ENCODE measurements at places on chromosomes 2 and 18.

- DNase-seq: no peak
Measured at GRCh38 chr2:140401056-140401455, 1620.9 kb upstream of the NXPH2 start.

GRCh38 chr18:31657823-31658669, 26.3 kb downstream of the B4GALT6 start:
- no peak for DNase-seq

GRCh38 chr2:72925328-72925943, 8.1 kb downstream of the EMX1 start:
- no peak for DNase-seq

- no peak for DNase-seq
Measured at GRCh38 chr2:144364944-144365738, 154.8 kb downstream of the ZEB2 start.

GRCh38 chr18:49123431-49123830, 172.7 kb upstream of the SMAD7 start:
- DNase-seq: no peak

DNA sequence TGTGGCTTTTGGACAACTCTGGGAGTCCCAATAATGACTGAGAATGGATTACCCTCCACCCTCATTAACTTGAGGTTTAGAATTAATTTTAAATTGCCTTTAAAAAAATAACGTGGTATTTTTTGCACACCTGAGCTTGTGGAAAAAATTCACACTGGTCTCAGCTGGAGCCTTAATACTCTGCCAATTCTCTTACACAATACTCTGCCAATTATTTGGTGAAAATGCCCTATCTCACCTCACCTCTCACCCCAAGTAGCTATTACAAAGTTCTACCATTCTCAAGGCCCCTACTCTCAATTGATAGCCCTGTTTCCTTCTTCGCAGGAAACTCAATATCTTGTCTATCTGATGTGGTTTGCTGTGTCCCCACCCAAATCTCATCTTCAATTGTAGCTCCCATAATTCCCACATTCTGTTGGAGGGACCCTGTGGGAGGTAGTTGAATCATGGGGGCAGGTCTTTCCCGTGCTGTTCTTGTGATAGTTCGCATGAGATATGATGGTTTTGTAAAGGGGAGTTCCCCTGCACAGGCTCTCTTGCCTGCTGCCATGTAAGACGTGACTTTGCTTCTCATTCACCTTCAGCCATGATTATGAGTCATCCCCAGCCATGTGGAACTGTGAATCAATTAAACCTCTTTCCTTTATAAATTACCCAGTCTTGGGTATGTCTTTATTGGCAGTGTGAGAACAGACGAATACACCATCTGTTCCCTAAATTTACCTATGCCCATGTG, 27.4 kb upstream of the C2orf69 start:
- DNase-seq: no peak

DNA sequence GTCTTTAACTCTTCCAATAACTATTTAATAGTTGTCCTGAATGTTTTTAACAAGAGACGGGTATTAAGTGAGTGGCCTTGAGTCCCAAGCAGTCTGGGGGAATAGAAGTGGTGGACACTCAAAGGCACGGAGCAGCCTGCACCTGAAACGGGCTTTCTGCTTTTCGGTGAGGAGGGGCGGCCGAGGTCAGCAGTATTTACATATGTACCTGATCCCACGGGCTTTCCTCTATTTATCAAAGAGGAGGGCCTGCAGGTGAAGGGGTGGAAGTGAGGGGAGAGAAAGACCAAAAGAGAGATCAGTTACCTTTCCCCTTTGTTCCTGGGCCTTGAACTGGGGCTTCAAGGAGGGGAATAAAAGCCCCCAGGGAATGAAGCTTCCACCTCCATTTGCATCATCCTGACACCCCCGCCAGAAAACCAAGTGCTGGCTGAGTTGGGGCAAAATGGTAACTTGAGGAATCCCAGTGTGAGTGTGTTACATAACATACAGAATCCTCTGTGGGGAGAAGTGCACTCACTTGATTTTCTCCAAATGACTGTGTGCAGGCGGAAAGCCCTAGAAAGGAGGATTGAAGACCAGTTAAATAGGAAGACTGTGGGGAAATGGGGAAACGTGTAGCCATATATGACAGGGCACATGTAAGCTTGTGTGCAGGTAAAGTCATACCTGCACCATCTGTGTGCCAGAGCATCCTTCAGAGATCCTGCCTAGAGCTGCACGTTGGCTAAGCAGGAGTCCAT, 12.4 kb downstream of the POU3F3 start:
- DNase-seq: no peak

DNA sequence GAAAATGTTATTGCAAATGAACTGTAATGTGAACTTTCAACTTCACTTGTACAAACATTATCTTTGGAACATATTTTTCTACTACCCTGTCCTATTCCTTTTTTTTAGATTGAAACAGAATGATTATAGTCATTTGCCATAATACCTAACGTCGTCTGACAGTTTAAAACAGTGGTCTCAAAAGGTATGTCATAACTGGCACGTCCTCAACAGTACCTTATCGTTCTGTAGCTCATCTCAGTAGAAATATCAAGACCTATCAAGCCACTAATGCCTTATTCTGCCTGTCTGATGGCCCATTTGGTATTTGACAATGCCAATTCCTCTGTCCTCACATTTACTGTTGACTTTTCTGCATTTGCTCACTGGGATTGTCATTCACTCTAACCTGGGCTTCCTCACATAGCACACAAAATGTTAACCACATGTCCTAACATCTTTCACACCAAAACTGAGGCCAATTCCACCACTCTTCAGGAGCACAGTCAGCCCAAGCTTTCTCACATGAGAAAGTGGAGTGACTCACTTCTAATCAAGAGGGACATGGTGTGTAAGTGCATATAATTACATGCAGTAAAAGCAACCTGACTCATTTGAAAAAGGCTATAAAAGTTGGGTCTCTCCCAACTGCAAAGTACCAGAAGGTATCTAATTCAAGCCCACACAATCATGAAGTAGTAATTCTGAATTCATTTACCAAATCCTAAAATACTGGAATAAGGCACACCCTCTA, 34.8 kb downstream of the DNER start:
- no peak for DNase-seq

DNA sequence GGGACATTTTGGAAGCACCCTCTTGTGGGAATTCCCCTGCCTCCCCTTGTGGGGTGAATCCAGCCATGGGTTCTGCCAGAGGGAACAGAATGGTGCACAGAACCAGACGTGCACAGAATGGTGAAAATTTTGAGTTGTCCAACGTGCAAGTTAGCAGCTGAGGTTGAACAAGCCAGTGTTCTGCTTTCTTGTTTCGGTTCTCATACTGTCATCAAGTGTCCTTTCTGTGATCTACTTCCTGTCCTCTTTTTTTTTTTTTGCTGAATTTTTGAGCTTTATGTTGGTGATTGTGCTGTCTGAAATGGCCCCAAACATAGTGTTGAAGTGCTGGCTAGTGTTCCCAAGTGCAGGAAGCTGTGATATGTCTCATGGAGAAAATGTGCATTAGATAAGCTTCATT, 21.5 kb upstream of the REEP1 start:
- DNase-seq: no peak

- DNase-seq: no peak
Measured at GRCh38 chr18:67672155-67672554, 155.6 kb upstream of the DSEL start.

DNA sequence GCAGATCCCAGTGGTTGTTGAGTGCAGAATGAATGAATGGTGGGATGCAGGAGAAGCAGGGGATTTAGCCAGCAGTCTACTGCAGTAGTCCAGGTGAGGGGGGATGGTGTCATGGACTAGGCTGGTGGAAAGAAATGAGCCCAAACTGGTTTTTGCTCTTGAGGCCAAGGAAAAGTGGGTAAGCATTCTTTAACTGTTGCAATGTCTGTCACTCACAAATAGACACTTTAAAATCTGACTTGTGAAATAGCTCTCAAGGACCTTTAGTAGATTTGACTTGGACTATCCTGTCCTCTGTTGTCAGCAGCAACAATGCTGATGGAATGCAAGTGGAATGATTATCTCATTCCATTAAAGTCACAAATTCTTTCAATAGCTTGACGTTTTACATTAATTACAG, 37.5 kb upstream of the STK17B start:
- no peak for DNase-seq

DNA sequence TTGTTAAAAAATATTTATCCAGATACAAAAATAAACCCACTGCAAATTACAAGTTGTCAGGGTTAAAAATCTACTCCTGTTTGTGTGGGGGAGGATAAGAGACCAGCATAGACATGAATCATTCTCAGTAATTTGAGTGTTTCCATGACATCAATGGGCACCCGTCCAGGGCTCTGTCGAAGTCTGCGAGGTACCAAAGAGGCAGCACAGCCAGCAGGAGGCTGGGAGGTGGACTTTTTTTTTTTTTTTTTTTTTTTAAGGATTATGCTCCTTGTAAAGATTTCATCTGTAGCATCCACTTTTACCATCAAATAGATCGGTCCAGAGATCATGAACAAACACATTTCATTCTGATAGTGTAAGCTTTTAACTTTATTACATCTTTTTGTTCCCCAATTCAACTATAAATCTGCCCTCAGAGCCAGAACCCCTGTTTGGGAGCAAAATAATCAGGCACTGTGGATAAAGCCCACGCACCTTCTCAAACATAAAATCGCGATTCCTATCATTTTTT, 182.0 kb downstream of the TCF4 start:
- peak; percentile 84 for DNase-seq

DNA sequence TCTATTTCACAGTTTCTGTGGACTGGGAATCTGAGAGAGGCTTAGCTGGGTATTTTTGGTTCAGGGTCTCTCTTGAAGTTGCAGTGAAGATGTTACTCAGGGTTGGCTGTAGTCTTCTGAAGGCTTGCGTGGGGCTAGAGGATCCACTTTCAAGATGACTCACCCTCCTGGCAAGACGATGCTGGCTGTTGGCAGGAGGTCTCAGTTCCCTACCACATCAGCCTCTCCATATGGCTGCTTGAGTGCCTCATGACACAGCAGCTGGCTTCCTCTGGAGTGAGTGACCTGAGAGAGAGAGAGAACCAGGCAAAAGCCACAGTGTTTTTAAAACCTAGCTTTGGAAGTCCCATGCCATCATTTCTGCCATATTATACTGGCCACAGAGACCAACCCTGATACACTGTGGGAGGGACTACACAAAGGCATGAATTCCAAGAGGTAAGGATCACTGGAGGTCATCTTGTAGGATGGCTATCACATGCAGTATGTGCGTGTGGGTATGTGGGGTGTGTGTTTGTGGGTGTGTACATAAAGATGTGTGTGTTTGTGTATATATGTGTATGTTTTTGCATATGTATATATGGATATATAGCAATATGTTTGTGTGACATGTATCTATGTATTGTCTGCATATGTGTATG, 25.1 kb downstream of the DNPEP start:
- no peak for DNase-seq

DNA sequence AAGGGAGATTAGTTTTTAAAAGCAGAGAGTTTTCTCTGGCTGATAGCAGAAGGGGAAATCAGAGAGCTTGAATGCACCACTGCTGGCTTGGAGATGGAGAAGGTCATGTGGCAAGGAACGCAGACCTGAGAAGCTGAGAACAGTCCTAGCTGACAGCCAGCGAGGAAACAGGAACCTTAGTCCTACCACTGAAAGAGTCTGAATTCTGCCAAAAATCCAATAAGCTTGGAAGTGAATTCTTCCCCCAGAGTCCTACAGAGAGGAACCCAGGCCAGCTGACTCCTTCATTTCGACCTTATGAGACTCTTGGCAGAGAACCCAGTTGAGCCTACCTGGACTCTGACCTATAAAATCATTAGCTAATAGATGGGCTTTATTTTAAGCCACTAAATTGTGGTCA, 371.9 kb upstream of the TNP1 start:
- no peak for DNase-seq

GRCh38 chr2:43841949-43842865, 3.4 kb downstream of the ABCG8 start:
- DNase-seq: no peak

DNA sequence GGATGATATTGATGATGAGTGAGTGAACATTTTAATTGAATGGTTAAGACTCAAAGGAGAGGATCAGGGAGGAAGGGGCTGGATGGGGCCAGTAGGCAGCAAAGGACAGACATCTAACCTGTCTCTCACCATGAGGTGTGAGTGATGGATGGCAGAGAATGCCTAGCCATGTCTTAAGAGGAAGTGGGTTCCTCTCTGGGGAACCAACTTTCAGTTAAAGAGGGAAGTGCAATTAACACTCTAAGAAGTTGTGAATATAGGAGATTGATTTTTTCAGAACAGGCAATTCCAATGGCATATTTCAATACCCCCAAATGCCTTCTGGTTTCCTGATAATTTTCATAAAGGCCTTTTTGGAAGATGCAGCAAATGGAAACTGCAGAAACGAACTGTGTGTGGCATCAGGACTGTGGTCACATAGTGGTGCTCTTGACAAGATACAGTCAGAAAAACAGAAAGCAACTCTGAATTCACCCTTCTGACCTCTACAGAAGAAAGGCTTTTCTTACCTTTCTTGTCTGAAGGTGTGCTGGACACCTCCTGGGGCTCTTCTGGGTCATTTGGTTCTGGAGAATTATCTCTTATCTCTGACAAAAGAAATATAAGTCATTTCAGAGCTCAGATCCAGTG, 10.2 kb downstream of the SP110 start:
- DNase-seq: no peak

GRCh38 chr2:144096531-144096930, 423.4 kb downstream of the ZEB2 start:
- DNase-seq: no peak

- DNase-seq: no peak
Measured at GRCh38 chr18:22188559-22189267, 19.3 kb downstream of the GATA6 start.

DNA sequence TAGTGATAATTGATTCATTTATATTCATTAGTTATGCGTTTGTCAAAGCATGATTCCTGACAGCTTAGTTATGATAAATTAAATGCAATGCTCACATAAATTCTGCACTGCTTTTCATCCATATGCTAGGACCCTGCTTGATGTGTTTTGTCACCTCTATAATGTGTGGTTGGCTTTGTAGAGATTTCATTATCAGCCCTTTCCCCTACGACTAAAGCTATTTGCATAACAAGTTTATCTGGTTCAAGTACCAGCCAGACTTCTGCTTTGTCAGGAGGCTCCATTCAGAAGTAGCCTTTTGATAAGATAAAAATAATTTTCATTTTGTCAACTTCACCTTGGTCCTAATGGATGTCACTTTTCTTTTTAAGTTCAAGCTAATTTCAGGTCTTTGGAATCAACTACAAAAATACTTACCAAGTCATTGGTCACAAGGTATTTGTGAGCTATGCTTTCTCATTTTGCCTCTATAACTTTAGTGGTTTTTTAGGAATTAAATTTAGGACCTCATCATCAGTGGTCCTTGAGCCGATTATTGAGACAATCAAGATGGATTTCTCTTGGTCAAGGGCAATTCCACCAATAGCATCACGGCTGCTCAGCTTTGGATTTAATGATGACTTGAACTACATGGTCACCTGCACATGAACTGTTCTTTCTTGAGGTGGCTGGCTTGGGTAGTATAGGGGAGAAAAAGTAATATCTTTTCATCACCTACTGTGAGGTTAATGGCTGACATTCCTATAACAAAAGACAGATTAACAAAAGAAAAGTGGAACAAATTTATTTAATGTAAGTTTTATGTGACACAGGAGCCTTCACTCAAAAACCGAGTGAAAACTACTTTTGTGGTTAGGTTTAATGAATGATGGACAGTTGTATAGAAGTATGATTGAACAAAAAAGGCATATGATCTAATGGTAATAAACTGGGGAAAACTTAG, 162.1 kb downstream of the MYO3B start:
- no peak for DNase-seq
